ENCODE measurements at places on chromosomes 7 and 10. TPM values are rescaled to one million over a fixed set of nuclear protein-coding genes. Genes with fewer than 3 reads are reported as not detected.

Gene NKX1-2
- not detected for polyA plus RNA-seq

Gene RPEL1
- polyA plus RNA-seq: not detected

Gene SFTPA1
- not detected for polyA plus RNA-seq

Gene ITPRID1
- 0.52 TPM for polyA plus RNA-seq

Gene ASZ1
- not detected for polyA plus RNA-seq

Gene CABCOCO1
- 0.19 TPM for polyA plus RNA-seq

Gene SMKR1
- 0.14 TPM for polyA plus RNA-seq

Gene FAM25C
- not detected for polyA plus RNA-seq

Gene SLC35G1
- polyA plus RNA-seq: 3.6 TPM

Gene OPN4
- 1.9 TPM for polyA plus RNA-seq

Gene PLAU
- 29.4 TPM for polyA plus RNA-seq

Gene MEOX2
- 52.5 TPM for polyA plus RNA-seq

Measured in forelimb muscle (tissue), 1 donor.